ENCODE measurements at places on chromosomes 5 and 9. TPM values are rescaled to one million over a fixed set of nuclear protein-coding genes. Genes with fewer than 3 reads are reported as not detected.

Gene GRM6
- total RNA-seq: not detected

Gene GABRA1
- total RNA-seq: not detected

Gene QRFP
- total RNA-seq: not detected

Gene MAP1B
- 59.9 TPM for total RNA-seq

Gene SLC34A1
- total RNA-seq: not detected

Gene DAB2IP
- total RNA-seq: 53.0 TPM

Gene IRGM
- total RNA-seq: not detected

Gene PAEP
- total RNA-seq: not detected

- no peak for DNase-seq
Observed at GRCh38 chr5:103624675-103625074, 62.1 kb upstream of the NUDT12 start.

DNA sequence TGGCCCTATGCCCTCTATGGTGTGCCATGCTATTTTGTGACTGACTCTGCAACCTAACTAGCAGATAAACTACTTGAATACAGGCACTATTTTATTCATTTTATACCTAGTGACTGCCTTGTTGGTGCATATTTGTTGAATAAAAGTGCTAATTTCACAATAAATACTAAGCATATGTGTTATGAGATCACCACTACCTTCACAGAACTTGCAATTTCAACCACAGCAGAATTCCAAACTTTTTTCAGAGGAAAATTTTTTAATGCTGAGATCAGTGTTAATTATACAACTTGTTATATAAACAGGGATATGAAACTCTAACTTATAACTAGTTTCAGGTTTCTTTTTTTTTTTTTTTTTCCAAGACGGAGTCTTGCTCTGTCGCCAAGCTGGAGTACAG, 94.8 kb downstream of the NR3C1 start:
- no peak for DNase-seq

DNA sequence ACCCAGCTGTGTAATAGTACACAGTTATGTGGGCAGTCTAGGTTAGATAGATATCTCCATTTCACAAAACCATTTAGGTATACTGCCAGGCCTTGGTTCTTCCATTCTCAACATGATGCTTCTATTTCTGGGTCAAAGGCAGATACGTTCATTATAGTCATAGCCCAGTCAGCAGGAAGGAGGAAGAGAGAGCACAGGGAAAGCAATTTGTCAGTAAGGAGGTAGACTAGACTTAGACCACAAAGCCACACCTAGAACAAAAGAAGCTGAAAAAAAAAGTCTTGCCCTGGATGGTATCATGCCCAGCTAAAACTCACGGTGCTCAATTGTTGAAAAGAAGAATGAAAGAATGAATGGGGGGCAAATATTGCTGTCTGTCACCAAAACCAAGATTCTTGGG, 7.6 kb downstream of the INVS start:
- DNase-seq: no peak

DNA sequence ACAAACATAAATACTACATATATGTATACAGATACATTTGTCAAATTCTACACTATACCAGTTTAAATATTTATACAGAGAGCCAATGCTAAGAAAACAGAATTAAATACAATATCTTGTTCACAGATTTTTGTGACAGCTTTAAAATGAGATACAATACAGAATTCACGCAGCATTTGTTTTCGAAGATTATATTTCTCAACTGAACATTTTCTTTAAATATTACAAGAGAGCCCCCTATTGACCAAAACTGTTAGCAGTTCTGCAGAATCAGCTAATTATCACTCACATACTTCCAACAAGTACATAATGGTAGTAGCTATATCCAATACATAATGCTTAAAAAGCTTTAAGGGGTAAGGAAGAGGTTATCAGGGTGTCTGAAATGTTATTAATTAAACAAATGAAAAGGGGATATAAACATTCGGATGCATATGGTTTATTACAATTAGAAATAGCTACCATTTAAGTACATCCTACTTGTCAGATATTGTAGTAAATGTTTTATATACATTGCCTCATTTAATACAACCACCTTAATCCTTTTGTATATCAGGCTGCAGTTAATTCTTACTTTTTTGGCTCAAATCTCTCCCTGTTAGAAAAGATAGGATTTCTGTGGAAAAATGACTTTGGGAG, 31.7 kb downstream of the ZDHHC21 start:
- no peak for DNase-seq

DNA sequence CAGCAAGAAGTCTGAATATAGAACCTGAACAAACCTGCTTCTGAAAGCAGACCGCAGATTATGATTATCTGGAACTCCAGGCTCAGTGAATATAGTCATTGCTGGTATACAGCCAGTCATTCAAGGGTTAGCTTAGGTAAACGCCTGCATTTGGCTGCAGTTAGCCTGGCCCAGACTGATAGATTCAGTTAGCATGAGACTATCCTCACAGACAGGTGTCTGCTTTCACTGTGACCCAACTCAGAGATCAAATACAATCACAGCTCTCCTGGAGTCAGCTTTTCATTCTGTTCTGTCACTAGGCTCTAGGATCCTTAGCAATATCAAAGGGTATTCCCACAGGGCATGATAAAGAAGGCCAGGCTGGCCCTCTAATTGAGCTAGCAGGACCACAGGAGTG, 138.6 kb upstream of the PLCXD3 start:
- no peak for DNase-seq

- no peak for DNase-seq
Observed at GRCh38 chr9:130685104-130685503, 8.5 kb upstream of the EXOSC2 start.

GRCh38 chr5:67404256-67405100, 207.9 kb upstream of the CD180 start:
- DNase-seq: no peak

GRCh38 chr9:115593587-115594091, 475.7 kb upstream of the TNC start:
- DNase-seq: no peak

DNA sequence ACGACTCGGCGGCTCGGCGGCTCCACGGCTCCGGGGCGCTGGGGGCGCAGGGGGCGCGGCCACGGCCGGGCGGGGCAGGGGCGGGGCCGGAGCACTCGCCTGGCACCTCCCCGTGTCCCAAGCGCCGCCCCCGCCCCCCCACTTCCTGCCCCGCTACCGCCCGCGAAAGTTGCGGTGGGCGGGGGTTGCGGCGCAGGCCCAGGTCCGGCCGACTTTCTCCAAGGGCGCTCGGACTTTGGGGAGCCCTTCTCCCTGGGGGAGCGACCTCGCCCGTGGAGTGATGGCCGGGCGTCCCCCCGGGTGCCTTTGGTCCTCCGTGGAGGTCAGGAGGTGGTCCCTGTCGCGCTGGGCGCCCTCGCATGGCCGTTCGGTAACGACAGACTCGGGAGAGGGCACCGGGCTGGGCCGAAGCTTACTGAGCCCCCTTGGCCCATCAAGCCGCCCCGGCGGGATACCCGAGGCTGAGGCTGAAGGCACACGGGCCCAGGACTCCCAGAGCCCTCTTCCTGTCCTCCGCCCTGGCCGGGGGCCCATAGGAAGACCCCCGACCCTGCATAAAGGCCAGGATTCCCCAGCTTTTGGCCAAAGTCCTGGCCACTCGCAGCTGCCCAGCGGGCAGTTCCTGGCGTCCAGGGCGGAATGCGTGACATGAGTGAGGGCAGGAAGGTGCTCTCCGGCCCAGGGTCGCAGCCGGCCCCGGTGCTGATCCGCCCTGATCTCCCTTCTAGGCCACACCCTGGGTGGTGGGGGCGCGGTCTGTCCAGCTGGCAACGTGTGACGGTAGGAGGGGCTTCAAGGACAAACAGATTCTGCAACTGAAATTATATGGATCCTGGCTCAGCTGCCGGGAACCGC, 883 bp upstream of the VAV2 start:
- DNase-seq: peak; percentile 92

DNA sequence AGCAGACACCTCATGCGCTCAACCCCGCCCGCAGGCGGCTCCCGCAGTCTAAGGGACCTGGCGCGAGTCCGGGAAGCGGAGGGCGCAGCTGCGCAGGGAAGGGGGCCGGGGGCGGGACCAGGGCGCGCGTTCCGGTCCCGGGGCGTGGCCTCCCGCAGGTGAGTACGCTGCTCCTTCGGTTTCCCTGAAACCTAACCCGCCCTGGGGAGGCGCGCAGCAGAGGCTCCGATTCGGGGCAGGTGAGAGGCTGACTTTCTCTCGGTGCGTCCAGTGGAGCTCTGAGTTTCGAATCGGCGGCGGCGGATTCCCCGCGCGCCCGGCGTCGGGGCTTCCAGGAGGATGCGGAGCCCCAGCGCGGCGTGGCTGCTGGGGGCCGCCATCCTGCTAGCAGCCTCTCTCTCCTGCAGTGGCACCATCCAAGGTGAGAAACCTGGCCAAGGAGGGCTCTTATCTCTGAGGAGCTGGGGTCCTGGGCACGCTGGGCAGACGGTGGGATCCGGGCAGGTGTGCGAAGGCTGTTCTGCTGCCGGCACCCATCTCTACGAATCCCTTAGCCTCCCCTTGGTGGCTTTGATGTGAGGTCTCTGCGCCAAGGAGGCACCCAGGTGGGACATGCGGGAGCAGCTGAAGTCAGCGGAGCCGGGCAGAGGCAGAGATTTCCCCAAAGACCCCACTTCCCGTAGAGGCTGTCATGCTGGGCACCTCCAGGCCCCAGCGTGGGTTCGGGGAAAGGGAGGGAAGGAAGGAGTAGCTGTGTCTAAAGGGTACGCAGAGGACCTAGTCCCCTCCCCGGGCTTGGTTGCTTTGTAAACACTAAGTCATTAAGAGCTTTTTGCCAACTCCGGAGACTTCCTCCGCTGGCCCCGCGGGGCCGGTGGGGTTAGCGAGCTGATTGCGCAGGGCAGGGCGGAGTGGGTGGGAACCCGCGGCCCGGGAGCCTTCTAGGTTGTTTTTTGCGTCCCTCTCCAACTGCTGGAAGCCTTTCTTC, at the start of gene F2RL1:
F2RL1 (plus strand) TSS at position 187 of the 988 bp plus-strand sequence; CDS start at position 340, 153 bp downstream.
- DNase-seq: peak; percentile 84

DNA sequence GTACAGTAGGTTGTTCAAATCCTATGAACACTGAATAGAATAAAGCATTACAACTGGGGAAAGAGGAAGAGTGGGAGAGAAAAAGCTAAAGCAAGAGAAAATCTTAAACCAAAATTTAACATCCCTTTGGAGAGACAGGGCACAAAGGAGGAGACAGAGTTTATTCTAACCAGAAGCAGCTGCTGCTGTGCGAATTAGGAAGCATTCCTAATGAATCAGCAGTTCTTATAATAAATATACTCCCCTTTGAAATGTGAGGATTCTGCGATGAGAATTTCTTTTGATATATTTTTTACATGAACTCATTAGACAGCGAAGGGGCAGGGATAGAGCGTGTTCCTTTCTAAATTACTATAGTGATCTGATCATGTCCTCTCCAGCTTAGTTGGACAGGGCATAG, 233.4 kb downstream of the DENND1A start:
- no peak for DNase-seq

DNA sequence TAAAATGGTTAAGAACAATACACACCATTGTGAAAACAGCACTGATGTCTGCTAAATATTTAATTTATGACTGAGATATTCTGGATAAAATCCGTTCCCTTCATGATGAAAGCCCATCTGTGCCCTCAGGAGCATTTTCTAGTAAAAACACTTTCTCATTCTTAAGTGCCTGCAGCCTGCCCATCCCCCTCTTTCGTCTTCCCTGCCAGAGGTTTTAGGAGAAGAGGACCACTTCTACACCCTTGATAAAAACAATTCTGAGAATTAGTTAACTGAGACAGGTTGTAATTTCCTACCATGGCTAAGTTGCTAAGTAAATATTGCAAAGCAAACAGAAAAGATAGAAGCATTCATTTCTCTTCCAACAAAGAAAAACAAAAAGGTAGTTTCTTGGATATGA, 272.6 kb downstream of the ATPSCKMT start:
- DNase-seq: no peak

- peak; percentile 96 for DNase-seq
Observed at GRCh38 chr5:77030097-77031071, at the start of gene AGGF1. Gene AGGF1 (plus strand): TSS chr5:77030404. CDS start chr5:77030767, 363 bp downstream.

DNA sequence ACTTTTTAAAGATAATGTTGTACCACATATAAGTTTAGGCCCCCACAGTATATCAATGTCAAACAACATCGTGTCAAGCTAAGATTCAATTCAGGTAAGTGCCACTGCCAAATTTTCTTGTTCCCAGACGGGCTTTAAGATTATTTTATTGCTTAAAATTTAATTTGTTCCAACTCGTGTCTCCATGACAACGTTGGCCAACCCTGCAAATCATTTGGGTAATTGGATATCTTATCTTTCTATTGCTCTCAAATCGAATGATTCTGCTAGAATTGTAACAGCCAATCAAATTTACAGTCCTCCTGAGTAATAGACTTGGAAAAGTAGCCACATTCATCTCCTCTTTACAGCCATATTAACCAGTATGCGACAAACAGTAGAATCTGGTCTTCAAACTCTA, 19.5 kb downstream of the TLE1 start:
- no peak for DNase-seq

GRCh38 chr5:75734913-75735789, 17.9 kb upstream of the POC5 start:
- no peak for DNase-seq

DNA sequence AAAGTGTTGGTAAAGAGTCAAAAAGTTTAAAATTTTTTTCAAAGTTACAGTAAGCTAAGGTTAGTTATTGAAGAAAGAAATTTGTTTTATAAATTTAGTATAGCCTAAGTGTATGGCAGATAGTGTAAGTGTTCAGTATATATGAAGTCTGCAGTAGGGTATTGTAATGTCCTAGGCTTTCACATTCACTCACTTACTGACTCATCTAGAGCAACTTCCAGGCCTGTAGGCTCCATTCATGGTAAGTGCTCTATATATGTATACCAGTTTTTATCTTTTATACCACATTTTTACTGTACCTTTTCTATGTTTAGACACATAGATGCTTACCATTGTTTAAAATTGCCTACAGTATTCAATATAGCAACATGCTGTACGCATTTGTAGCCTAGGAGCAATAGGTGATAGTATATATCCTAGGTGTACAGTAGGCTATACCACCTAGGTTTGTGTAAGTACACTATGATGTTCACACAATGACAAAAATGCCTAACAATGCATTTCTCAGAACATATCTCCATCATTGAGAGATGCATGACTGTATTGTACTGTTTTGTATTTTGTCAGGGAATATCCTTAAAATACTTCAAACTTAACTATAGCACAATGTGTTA, 38.5 kb downstream of the CYSTM1 start:
- no peak for DNase-seq

DNA sequence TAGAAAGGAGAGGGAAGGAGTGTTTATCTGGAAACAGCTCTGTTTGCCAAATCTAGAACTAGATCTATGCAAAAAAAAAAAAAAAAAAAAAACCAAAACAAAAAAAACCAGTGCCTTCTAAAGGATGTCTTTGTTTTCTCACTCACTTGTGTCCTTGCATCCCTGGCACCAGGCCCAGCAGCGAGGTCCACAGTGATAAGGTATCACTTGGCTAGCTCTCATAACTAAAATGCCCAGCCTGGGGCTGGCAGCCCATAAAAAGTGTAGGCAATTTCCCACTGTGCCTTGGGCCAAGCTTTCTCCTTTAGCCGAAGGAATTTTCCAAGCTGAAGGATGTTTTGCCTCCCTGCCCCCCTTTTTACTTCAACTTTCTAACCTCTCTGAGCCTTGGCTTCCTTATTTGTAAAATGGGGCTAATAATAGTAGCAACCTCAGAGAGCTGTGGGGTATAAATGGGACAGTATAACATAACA, 20.8 kb downstream of the RGS3 start:
- peak; percentile 83 for DNase-seq

Data from Right ventricle myocardium inferior (tissue), 1 donor.